ENCODE measurements at places on chromosomes 11 and 22.

GRCh38 chr11:67500484-67500821 lies 4.7 kb downstream of the PITPNM1 start:
- no peak for DNase-seq

- DNase-seq = no peak
These were observed 1.1 kb upstream of the BMAL1 start for GRCh38 chr11:13276454-13276831.

GRCh38 chr22:37319469-37319868 lies 37.2 kb downstream of the CYTH4 start:
- no peak for DNase-seq

DNA sequence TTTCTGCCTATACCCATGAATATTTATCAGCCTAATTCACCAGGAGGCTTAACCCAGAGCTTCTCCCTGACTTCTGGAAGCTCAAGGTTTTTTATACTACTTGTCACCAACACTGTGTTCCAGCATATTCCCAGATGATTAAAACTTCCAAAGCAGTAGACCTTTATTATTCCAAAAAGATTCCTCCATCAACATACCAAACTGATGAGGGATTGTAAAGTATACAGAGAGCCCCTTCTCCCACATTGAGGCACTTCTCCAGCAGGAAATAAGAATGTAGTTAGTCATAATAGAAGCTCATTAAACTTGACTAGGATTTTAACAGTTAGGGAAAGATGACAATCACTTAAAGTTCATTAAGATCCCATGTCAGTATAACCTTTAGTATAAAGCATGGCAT lies 51.4 kb upstream of the CEP126 start:
- DNase-seq = peak; percentile 95

DNA sequence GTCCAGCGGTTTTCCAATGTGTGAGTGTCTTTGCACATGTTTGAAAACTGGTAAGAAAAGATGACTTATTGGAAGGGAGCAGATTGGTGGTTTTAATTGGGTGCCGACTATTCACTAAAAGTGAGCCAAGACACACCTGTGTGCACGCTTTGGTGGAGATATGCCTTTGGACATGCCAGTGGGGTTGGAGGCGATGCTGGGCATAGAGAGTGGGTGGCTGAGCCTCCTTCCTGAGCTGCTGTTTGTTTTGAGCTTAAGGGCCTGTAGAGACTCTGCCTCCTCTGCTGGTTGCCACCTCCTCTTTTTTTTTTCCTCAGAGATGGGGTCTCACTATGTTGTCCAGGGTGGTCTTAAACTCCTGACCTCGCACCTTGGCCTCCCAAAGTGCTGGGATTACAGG lies 9.5 kb downstream of the IGHMBP2 start:
- no peak for DNase-seq

DNA sequence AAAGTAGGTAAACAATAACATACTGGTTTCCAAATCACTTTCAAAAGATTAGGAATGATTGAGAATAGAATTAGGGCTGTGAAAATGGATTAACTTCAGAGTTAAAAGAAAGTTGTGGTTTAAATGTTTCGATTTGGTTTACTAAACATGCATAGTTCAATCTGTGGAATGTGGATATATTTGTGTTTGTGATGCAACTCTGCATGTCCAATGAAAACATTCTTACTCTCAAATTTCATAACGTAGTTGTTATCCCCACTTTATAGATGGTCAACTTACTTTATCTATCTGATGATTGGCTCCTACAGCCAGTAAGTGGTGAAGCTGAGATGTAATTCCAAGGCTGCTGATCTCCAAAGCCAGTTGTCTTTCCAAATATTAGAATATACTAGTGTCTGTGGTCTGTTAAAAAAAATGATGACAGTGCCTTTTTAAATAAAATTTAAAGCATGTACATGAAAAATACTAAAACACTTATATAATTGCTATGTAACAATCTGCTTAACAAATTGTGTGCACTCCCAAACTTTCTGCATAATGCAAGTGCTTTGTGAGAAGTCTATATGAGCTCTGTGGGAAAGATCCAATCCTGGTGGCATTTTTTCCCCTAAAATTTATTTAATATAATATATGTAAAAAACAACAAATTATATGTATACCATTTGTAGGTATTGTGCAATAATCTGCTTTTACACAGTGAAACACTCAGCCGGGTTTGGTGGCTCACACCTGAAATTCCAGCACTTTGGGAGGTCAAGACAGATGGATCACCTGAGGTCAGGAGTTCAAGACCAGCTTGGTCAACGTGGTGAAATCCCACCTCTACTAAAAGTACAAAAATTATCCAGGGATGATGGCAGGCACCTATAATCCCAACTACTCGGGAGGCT lies 9.7 kb upstream of the SIK3 start:
- peak; percentile 24 for DNase-seq

- DNase-seq = no peak
These were observed 34.7 kb upstream of the FCHSD2 start for GRCh38 chr11:73176874-73177155.

DNA sequence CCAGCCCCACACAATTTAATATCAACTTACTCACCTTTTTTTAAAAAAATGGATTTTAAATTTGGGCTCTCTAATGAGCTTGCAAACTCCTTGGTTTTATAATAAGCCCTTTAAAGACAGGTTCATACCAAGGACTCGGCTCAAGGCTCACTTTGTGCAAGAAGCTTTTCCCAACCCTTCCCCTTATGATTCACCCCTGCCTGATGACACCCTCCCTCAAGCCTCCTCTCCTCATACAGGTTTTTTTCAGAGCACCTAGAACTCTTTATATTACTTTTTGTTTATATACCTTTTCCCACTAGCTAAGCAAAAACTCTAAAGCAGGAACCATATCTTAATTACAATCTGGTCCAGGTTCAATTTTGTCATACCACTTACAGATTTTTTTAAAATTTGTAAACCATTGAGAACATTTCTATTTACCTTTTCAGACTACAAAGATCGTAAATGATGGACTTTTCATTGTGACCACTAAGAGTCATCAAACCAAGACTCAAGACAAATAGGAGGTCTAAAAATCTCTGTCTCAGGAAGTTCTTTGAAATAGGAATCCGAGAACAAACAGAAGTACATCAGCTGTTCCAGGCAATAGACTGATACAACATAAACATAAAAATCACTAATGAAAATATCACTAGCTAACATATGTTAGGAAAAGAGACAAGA lies 13.1 kb upstream of the EXPH5 start:
- no peak for DNase-seq

GRCh38 chr11:132846075-132846474 lies 686.2 kb downstream of the OPCML start:
- no peak for DNase-seq

GRCh38 chr22:42994917-42995562 lies 19.9 kb downstream of the PACSIN2 start:
- DNase-seq = peak; percentile 94

DNA sequence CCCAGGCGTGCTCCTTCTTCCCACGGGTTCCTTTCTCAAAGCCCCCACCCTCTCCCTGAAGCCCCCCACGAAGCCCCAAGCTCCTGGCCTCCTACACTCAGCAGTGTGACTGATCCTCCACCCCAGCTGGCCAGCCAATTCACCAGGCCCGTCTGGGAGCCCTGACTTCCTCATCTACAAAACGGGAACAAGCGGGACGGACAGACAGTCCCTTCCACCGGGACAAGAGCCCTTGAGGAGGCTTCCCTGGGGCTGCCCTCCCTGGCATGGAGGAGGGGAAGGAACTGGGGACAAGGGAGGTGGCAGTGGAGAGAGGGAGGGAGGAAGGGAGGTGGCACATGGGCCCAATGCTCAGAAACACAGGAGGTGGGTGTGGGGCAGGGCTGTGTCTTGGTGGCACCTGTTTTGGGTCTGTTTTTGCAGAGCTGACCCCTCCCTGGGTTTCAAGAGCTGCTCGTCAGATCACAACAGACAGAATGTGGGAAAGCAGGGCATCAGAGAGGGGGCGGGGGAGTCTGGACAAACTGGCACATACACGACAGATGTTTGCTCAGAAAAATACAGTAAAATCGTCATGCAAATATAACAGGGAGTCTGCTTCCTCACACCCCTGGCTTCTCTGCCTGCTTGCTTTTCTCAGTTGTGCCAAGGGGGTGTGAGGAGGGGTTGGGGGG lies 56.8 kb downstream of the ELFN2 start:
- no peak for DNase-seq

- DNase-seq = no peak
These were observed 14.6 kb downstream of the CELSR1 start for GRCh38 chr22:46522797-46523196.

GRCh38 chr11:58647141-58647699 lies 24.8 kb downstream of the CNTF start:
- no peak for DNase-seq

- DNase-seq = no peak
These were observed 30.5 kb downstream of the ARAP1 start for GRCh38 chr11:72721689-72722049.

- peak; percentile 29 for DNase-seq
These were observed 67.1 kb downstream of the CD82 start for GRCh38 chr11:44632466-44633123.

- no peak for DNase-seq
These were observed 80.7 kb downstream of the NAV2 start for GRCh38 chr11:19793326-19793725.

- DNase-seq = no peak
These were observed 2.0 kb downstream of the CDKN1C start for GRCh38 chr11:2883640-2883978.

GRCh38 chr22:38108561-38109319 lies 1.7 kb downstream of the BAIAP2L2 start:
- no peak for DNase-seq

- peak; percentile 55 for DNase-seq
These were observed 98.0 kb upstream of the ASPHD2 start for GRCh38 chr22:26330971-26331625.

DNA sequence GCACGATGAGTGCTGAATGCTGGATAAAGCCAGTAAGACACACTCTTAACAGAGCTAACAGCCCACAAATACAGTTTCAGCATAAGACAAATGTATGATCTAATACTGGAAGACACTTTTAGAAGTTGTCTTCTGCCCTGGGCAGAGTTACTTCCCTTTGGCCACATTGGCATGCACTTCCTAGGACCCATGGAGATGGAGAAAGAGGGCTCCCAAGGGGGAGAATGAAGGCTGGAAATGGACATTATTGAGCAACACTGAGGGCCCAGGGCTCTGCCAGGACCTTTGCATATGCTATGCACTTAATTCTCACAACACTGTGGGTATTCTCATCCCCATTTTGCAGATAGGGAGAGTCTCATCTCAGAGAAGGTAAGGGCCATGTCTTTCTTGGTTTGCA lies 123.1 kb downstream of the ADAMTS15 start:
- no peak for DNase-seq

DNA sequence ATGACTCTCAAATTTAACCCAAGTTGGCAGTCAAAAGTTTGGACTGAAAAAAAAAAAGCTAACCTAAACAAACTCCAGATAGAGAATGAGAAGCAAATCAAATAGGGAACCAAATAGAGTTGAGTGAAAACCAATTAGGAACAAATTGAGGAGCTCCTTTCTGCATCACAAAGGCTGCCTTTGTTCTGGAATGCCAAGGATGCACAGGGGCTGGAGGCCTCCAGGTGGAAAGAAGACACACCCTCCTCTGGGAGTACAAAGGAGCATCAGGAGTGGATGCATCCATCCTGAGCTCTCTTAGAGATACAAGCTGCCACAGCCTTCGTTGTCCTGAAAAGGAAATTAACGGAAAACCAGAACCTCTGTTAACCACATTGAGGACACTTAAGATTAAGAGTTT lies 73.3 kb downstream of the MRGPRX1 start:
- DNase-seq = no peak

DNA sequence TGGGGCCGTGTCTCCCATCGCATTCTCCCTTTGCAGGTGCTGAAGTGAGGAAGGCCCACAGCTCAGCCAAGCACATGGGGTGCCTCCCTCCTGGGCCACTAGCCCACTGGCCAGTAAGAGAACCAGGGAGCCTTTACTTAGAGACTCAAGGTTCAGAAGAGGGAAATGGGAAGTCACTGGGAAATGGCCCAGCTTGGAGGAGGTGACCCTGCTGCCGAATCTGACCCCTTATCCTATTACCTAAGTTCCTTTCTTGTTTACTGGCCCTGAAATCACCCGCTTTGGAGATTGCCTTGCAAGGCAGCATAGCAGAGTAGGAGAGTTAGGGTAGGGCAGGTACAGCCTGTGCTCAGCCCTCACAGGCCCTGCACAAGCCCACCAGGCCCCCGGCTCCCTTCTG lies 24.4 kb downstream of the UPB1 start:
- DNase-seq = no peak

DNA sequence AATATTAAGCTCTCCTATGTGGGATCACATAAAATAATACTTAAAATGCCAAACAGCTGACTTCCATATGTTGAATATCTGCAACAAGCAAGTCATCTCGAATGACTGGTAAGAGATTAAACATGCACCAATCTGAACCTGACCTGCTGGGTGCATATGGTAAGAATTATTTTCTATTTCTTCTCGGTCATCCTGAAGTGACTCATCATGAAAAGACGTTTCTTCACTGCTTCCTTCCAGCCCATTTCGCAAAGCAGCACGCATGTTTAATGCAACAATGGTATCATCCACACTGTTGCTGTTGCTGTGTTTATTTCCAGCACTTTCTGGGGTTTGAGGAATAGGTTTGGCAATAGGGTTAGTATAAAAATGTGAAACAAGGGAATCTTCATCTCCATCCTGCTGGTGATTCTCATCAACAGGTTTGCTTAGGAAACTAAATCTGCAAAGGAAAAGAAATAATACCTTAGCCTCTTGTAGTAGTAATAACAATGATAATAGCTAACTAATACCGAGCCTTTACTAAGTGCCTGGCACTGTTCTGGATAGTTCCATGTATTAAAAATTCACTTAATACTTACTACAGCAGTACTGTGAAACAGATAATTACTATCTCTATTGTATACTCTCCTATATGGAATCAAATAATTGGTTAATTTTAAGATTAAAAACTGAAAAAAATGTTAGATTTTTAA lies 52.0 kb upstream of the CHRNA10 start:
- peak; percentile 96 for DNase-seq

DNA sequence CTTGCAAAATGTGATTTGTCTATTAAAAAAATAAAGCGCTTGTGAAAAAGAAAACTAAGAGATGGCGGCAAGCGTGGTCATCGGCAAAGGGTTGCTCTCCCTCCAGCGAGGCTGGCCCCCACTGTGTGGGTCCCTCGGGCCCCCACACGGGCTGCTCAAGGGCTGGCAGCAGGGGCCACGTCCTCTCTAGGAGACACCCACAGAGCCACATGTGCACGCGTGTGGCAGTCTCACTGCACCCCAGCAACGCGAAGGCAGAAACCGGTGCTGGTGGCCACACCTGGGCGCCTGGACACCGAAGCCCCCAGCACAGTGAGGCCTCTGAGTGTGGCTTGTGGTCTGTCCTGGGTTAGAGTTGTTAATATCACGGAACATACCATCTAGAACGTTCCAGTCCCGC lies 34.4 kb downstream of the TOLLIP start:
- no peak for DNase-seq

GRCh38 chr11:13939961-13940906 lies 22.3 kb upstream of the SPON1 start:
- DNase-seq = peak; percentile 61

- DNase-seq = no peak
These were observed 531.9 kb upstream of the ISX start for GRCh38 chr22:34534101-34534500.

Data from fibroblast of skin of scalp (primary cell).